ENCODE measurements at places on chromosomes 6 and 20. TPM values are rescaled to one million over a fixed set of nuclear protein-coding genes. Genes with fewer than 3 reads are reported as not detected.

The DDX43 gene
- 1.8 TPM for total RNA-seq

The HCRTR2 gene
- not detected for total RNA-seq

The MCM3 gene
- total RNA-seq: 43.0 TPM

The TRAPPC3L gene
- not detected for total RNA-seq

DNA sequence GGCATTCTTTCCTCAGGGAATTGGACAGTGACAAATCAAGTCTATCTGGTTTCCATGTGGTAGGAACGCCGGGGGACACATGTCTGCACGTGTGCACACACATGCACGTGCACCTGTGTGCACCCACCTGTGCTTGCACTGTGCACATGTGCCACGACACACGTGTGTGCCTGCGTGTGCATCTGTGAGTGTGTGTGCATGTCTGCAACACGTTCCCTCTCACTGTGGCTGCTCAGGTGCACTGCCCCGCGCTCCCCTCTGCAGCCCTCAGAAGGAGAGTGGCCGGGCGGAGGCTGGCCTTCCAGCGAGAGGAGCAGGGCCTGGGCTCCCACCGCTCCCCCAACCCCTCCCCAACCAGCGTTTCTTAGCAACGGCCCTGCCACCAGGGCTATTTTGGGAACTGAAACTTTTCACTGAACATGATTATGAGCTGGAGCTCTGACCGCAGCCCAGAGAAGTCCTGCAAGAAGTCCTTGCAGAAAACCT is 147.8 kb downstream of the PHACTR3 start:
- DNase-seq: no peak

DNA sequence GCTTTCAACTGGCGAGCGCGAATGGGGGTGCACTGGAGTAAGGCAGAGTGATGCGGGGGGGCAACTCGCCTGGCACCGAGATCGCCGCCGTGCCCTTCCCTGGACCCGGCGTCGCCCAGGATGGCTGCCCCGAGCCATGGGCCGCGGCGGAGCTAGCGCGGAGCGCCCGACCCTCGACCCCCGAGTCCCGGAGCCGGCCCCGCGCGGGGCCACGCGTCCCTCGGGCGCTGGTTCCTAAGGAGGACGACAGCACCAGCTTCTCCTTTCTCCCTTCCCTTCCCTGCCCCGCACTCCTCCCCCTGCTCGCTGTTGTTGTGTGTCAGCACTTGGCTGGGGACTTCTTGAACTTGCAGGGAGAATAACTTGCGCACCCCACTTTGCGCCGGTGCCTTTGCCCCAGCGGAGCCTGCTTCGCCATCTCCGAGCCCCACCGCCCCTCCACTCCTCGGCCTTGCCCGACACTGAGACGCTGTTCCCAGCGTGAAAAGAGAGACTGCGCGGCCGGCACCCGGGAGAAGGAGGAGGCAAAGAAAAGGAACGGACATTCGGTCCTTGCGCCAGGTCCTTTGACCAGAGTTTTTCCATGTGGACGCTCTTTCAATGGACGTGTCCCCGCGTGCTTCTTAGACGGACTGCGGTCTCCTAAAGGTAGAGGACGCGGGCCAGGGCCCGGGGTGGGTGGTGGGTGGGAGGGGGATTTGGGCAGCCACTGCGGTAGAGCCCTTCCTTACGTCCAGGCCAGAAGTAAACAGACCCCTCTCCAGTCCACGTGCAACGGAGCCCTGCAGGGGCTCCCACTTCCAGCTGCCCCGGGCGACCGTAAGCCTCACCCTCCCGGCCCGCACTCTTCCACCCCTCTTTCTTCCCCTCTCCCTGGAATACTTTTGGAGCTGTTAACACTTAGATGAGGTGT is 998 bp downstream of the BMP2 start:
- DNase-seq: no peak

- peak; percentile 21 for DNase-seq
Measured at GRCh38 chr20:23141450-23142161, 55.5 kb upstream of the CD93 start.

DNA sequence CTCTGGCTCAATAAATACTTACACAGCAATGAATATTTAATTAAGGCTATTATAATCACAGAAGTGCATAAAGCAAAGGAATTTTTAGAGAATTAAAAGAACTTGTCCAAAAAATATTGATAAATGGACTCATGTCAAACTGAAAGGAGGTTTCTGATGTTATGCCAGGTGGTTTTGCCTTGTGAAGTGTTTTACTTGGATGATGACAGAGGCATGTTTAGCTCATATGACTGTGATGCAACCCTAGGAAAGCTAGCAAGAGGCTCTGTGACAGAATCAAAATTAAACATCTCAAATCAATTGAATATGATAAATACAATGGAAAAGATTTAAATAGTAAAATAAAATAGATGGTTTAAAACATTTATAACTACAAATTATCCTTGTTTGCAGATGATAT is 137.3 kb downstream of the TMEM200A start:
- no peak for DNase-seq

GRCh38 chr20:63587776-63588591 is 13.9 kb upstream of the HELZ2 start:
- DNase-seq: no peak

DNA sequence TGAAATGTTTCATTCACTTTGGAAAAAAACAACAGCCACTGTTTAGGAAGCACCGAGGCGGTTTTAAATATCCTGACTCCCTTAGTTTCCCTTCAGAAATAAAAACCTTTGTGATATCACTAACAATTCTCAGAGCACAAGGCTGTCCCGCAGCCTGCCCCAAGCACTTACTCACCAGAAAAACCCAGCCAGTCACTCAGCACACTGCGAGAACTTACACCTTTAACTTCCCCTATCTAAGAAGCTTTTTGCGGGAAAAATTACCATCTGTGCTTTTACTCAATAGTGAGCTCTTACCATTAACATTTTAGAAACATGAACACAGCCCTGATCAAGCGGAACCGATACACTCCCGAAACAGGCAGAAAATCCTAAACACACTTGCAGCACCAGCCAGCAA is 9.3 kb downstream of the ZBTB46 start:
- DNase-seq: no peak

GRCh38 chr20:56795492-56795891 is 166.4 kb downstream of the TFAP2C start:
- DNase-seq: no peak

DNA sequence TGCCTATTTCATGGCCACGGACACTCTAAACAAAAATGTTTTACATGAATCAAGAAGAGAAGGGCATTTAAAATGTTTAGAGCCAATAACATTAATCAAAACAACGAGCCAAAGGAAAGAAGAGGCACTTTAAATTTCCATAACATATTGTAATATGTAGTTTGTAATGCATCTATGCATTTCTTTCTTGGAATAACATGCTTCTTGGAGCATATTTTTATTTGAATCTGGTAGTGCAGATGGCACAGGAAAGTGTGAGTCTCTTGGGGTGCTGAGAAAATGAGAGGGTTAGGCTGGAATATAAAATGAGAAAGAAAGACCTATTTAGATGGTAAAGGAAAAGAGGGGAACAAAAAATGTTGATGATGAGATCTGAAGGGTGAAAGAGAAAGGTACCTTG is 305.4 kb downstream of the BTBD3 start:
- DNase-seq: no peak

GRCh38 chr6:157045831-157046454 is 268.8 kb downstream of the ARID1B start:
- no peak for DNase-seq

- DNase-seq: no peak
Measured at GRCh38 chr20:20491110-20491783, 123.3 kb downstream of the INSM1 start.

Data from omental fat pad (tissue), 4 donors.